Activated T-helper 17 cell treated with anti-CD3 and anti-CD28 coated beads, Interleukin-2, amount 50 U/mL, for 72 hours (primary cell): ENCODE measurements at places on chromosomes 2 and 18. TPM values are rescaled to one million over a fixed set of nuclear protein-coding genes. Genes with fewer than 3 reads are reported as not detected.
A peak's percentile ranks its signal among the peaks of the same experiment; 100 is the strongest.

M1AP gene
- not detected for total RNA-seq

TWSG1 gene
- 19.0 TPM for total RNA-seq

VSNL1 gene
- not detected for total RNA-seq

FAM124B gene
- total RNA-seq: 0.37 TPM

UPP2 gene
- not detected for total RNA-seq

PROC gene
- not detected for total RNA-seq

FBXO48 gene
- 2.3 TPM for total RNA-seq

REG1A gene
- total RNA-seq: not detected

NETO1 gene
- total RNA-seq: not detected

DNA sequence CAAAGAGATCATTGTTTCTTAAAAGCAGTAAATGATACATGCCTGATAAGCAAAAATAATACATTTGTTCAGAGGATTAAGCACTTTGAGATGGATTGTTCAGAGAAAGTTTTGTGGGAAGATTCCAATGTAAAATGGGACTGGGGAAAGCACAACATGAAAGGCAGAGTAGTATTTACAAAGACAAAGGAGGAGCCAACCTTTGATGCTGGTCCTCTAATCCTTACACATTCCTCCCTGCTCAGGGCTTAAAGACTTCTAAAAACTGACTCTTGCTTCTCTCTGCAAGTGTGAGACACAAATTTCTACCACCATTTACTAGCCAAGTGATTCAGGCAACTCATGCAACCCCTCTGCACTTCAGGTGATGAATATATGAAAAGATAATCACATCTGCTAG lies 47.2 kb upstream of the REG3G start:
- ATAC-seq: no peak

DNA sequence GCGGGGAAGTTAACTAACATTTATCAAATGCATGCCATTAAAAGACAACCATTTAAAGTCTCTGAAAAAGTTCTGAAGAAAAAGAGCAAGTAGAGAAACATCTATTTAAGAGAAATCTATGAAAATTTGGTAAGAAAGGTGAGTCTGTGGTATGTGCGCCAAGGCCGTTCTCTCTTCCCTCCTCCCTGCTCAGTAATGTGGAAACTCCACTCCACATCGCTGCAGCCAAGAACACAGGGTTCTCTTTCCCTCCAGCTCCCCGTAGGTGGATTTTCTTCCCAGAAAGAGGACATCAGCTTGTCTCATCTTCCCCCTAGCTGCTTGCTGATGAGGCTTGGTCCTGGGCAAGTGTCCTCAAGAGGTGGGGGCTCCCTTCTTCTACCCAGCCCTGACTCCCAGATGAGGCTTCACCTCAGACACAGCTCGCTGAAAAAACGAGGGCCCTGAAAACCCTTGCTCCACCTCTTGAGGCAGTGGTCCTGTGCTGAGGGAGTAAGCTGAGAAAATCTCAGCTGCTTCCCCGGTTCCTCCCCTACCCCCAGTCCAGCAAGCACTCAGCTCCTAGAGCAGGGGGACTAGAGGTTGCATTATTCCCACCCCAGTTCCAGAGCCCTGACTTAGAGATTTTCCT lies 45.8 kb upstream of the PTPRM start:
- no peak for ATAC-seq

- no peak for ATAC-seq
Observed at GRCh38 chr18:79309614-79310358, 85.9 kb upstream of the NFATC1 start.

DNA sequence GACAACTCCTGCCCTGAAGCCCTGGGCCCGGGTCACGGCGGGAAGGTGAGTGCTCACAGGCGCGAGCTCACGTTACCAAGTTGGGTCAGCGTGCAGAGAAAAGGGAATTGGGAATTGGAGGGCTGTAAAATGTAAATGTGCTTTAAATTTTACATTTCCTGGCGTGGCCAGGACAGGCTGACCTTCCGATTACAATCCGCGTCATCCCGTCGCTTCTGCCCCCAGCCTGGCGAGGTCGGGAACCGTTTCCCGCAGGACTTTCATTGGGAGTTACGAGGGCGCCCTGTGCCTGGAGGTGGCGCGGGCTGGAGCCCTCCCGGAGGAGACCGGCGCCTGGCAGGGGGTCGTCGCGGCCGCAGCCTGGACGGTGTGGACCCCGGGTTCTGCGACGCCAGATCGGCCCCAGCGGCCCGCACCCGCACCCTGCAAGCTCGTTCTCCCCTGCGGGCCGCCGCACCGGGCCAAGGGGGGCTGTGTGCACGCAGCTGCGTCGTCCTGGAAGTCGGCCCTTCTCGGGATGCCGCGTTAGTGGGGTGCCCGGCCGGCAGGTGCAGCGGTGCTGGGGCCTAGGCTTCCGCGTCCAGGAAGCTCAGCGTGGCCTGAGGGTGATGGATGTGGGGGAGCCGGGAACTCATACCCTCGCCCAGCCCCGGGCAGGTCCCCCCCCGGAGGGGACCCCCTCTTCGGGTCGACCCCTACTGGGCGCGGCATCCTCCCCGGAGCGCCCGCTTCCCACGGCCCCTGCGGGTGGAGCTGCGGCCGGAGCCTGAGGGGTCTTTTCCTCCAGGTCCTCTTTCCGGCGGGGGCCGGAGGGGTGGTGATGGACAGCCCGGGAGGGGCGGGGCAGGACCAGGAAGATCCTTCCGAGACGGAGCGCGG lies 63.9 kb downstream of the LRRFIP1 start:
- peak; percentile 1 for ATAC-seq

DNA sequence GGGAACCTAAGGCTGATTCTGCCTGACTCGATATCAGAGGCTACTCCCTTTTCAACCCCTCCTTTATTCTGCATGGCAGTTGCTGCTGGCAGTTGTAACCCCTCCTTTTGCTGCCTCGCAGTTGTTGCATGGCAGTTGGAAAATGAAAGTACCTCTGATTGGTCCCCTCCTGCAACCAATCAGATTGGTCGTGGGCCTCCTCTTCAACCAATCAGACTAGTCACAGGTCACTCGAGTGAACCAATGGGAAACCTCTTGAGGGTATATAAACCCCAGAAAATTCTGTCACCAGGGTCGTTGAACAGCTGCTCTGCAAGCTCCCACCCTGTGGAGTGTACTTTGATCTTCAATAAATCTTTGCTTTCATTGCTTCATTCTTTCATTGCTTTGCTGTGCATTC lies 294.3 kb upstream of the SLC8A1 start:
- ATAC-seq: no peak

- ATAC-seq: no peak
Observed at GRCh38 chr2:209900638-209901037, 101.8 kb upstream of the RPE start.

DNA sequence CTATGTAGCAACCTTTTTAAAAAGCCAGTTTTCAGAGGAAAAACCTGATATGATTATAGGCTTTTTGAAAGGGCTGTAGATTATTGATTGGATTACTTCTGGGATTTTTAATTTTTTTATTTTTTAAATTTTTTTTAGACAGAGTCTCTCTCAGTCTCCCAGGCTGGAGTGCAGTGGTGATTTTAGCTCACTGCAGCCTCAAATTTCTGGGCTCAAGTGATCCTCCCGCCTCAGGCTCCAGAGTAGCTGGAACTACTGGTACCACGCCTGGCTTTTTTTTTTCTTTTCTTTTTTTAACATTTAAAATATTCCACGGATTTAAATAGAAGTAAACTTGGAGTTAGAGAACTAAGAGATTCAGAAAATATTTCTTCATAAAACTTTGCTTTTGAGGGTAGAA lies 1.2 kb downstream of the MRPL19 start:
- no peak for ATAC-seq

DNA sequence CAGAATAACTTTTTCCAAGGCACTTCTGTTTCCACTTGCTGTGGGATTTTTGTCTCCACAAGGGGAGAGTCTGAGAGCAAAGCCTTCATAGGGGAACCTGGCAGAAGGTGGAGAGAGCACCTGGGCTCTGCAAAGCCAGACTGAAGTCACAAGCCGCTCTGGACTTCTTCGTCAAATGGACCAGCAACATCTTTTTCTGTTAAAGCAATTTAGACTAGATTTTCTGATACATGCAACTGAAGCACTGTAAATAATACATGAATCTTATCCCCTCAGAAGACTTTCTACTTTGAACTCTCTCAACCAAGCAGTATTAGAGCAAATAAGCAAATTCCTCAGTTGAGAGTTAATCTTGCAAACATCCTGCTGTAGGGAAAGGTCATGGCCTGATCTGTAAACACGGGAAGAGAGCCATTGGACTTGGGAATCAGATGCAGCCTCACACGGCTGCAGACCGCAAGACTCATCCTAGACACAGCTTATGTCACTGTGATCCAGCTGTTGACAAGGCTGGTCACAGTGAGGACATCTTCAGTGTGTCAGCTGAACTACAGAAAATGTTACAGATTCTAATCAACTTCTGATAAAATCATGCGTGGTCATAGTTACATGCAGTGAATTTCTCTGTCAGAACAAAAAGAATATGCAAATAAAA lies 3.2 kb downstream of the SH3YL1 start:
- no peak for ATAC-seq

DNA sequence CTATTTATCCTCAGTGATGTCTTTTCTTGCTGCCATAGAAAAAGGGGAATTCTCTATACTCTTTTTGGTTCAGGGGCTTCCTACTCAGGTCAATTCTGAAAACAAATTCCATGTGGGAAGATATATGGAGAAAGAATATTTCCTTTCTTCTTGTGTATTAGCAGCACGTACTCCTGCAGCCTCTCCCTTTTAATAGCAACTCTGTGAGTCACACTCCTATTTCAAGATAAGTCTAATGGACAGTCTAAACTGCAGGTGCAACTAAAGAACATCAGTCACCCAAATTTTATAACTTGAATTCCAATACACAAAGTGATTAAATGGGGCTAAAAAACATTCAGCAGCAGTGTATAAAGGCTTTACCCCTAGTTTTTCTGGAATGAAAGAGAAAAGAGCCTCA lies 942.2 kb downstream of the CNTNAP5 start:
- ATAC-seq: no peak

DNA sequence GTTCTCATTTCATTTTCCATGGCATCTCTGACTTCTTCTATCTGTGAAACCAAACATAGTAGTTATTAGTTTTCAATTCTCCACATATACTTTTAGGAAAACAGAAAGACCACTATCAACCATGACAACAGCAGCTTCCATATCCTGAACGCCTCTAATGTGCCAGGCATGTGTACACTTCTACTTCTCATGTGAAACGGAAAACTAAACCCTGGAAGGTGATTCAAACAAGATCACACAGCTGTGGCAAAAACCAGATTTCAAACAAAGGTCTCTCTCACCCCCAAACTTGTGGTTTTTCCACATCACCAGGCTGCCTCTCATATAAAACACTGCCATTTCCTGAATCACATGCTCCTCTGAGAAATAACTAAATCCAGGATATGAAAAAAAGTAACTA lies 41.8 kb downstream of the PTCD3 start:
- peak; percentile 74 for ATAC-seq

DNA sequence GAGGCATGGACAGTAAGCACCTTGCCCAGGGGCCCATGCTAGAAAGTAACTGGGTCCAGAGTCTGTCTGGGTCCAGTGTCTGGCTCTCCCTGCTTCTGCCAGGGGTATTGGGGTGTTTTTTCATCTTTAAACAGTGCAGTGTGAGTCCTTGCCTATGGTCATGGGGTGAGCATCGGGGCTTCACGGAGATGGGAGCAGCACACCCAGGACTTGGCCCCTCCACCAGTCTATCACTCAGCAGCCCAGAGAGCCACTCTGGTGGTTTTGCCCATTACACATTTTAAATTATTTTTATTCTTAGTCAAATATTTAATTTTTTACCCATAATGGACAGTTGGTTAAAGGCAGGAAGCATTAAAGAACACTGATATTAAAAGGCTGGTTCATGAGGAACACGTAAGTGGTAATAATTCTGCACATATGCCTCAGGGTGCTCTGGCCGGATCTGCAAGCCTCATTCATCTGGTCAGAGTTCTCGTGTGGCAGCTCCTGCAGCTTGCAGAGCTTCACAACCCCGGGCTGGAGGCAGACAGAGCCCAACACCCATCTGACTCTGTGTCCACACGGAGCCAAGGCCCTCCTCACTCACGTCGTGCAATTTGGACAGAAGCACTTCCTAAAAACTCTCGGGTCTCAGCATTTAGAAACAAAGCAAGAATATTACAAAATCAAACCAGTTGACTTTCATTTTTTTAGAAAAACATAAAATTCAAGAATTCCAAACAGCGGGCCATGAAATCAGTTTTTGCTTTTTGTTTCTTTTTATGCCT lies 204.1 kb downstream of the CTIF start:
- no peak for ATAC-seq

DNA sequence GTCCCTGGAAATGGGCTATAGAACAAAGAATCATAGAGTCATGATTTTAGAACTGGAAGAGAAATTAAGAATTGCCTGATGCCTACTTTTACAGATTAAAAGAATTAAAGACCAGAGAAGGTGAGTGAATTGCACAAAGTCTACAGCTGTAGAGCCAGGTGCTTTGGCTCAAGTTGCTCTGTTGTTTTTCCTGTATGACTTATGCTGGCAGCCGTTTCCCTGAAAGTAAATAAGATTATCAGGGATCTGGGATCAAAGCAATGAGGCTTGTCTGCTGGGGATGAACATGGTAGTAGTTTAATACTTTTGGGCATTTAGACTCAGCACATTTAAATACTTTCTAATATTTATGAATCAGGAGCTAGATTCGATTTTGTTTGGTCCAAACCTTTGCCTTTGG lies 166.9 kb downstream of the PRPF40A start:
- no peak for ATAC-seq

DNA sequence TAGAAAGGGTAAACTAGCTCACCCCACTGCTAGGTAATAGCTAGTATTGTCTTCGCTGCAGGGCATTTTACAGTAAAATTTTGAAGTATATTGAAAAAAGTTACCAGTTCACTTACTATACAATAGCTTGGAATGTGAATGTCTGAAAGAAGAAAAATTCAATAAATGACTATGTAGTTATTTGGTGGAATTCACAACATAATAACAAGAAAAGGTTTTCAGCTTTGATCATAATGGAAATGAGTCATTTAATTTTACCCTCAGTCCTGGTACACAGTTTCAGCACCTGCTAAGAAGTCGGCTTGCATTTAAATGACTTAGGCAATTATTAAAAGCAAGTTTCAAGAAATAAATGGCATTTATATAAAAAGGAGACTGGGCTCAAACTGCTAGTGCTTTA lies 90.4 kb downstream of the NUP35 start:
- ATAC-seq: peak; percentile 66

DNA sequence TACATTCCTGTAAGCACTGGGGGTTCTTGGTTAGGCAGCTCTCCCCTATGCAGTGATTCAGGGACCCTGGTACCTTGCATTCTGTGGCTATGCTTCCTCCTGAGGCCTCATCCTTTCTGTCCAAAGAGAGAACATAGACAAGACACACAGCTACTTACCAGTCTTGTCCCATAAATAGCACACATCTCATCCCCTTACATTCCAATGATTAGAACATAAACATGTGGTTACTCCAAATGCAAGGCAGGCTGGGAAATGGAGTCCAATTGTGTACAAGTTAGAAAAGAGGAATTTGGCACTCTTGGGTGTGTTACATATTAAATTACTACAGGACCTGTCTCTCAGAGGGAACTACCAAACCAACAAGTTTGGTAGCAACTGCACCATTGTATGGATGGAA lies 171.3 kb downstream of the ARHGAP15 start:
- no peak for ATAC-seq

DNA sequence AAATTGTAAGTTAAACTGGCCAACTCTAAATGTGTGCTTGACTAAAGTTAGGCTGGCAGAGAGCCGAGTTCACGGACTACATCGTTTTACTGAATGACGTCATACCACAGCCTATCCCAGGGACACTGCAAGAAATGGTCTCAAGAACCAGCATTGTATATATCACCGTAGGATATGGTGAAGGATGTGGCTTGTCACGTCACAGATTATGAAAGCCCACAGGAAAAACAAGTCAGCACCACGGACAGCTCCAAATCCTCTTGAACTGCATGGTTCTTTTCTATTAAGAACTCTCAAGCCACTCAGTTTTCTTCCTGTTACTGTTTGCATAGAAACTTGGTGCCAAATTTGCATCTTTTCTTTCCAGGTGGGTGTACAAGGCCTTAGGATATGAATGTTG lies 85.1 kb upstream of the ACAA2 start:
- peak; percentile 50 for ATAC-seq
